ENCODE measurements at places on chromosomes 13 and 19.

DNA sequence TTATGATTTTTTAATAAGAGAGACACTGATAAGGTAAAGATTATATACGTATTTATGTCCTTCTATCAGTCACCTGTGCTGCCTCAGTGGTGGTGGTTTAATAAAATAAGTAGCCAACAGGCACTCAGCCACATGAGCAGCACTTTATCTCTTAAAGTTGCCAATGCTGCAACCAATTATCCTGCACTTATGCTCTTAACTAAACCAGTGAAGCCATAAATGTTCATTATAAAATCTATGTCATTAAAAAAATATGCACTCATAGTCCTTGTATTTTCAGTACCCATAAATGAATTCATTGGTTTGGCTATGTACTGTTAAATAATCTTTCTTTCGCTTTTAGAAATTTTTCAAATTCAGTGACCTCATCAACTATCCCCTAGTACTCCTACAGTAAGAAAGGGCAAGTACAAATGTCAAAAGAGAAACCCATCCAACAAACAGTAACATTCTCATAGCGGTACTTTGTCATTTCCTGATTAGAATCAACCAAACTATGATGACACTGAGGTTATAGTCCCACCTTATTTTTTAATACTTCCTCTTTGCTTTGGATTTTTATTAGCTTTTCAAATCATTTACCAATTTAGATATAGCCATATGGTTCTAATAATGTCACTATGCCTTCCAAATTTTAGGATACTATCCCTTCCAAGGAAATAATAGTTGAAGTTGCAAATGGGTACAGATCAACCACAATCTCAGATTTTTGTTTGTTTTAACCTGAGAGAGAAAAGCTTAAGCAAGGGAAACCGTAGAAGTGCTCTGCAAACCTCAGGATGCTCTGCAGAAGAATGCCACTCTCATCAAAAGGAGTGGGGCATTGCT lies 190.9 kb downstream of the KLF12 start:
- no peak for DNase-seq

DNA sequence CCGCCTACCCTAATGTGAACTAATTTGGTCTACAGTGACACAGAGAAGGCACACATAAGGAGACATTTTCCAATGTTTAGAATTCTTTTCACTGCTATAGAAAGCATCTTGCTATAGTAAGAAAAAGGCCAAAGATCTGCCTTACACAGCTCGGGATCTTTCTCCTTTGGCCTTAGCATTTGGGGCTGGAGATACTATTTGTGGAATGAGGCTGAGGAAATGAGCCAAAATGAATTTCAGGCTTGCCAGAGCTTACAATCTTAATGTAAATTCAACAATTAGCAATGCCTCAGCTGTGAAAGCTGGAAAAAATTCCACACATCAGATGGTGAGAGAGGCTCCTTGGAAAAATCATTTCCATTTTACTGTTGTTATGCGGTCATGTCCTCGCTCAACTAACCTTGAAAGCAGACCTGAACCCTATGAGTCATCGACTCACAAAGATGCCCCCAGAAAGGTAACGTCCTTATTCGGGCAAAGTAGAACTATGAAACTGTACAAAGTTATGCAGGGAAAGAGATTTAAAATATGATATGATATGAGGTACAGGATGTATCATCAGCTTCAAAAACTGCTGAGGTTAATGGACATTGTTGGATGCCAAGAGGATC lies 324.5 kb upstream of the NBEA start:
- no peak for DNase-seq

- DNase-seq, result no peak
Measured at GRCh38 chr13:60463787-60464186, 66.8 kb downstream of the TDRD3 start.

- DNase-seq, result no peak
Measured at GRCh38 chr19:7229735-7230134, 64.5 kb downstream of the INSR start.

GRCh38 chr19:49853852-49854377 lies 3.0 kb downstream of the PTOV1 start:
- DNase-seq, result no peak

DNA sequence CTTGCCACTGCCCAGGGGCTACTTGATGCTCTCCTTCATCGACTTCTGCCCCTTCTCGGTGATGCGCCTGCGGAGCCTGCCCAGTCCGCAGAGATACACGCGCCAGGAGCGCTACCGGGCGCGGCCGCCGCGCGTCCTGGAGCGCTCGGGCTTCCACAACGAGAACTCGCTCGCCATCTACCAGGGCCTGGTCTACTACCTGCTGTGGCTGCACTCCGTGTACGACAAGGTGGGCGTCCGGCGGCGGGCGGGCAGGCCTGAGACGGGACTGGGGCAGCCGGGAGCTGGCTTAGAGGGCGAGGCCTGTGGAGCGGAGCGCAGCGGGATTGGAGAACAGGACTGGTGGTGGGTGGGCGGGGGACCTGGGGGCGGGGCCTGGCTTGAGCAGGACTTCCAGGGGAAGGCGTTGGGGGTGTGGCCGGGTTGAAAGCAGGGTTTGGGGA lies 12.7 kb upstream of the PSMD8 start:
- peak; percentile 49 for DNase-seq

DNA sequence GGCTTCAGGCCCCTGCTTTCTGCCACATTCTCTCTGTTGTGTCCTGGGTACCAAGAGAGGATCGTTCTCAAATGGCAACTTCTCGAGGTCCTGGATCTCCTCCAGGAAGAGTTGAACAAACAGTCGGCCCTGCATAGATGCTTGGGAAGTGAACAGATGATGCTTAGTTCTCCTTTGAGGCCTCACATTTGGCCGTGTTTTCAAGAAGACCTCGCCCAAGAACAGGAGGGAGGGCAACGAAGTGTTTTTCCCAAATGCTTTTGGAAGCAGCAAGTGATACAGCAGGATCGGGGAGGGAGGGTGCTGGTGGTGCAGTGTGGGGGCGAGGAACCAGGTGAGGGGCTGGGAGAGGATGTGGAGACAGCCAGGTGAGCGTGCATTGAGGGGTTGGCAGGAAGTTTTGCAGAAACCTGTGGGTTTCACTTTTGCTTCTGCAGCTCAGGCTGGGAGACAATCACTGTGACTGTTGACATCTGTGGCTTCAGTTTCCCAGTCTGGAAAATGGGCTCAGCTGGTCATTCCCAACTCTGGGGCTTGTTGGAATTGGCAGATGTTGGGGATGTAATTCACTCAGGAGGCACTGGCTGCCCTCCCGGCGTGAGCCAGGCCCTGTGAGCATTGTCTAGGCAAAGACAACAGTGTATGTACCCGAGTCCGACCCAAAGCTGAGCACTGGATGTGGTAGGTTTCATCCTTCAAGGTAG lies 21.6 kb downstream of the MAST3 start:
- DNase-seq, result peak; percentile 10

DNA sequence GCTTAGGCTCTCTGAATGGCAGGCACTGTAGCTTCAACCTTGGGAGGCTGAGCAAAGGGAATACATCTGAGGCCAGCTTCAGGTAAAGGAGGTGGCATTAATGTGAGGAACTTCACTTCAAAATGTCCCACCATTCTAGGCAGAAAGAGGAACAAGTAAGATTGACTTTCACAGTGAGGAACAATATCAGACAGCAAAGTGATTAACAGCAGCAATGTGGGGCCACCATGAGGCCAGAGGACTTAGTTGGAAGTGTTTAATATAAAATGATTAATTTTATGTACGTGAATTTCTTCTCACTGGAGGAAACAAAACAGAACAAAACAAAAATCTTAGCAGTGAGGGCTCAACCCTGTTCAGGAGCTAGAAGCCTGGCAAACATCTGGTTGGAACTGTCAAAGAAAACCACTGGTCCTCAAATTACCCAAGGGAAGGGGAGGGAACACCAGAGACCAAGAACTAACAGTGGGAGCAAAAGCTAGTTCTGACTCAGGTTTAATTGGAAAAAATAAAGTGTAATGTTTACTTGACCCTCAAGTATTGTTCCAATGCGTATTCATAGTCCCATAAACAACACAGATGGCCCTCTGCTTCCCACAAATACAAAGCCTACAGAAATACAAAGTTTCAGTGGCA lies 43.9 kb upstream of the FRY start:
- DNase-seq, result no peak
